CD14-positive monocyte (primary cell): ENCODE measurements at places on chromosomes 13 and 19.
A peak's percentile ranks its signal among the peaks of the same experiment; 100 is the strongest.

DNA sequence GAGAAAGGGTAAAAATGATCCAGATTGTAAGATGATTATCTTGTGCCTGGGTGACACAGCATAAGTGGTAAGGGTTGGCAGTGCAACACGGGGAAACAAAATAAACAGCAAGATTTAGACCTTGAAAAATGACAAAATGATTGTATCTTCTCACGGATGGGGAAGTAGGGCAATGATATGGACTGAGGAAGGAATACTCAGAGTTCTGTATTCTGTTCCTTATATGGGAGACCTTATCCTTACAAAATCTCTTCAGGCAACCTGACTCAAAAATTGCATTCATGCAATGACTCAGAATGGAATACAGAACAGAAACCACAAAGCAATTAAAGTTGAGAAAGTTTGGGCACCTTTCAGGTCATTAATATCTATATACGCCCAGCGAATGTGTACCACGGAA, 149.0 kb downstream of the HS6ST3 start:
- DNase-seq: no peak

DNA sequence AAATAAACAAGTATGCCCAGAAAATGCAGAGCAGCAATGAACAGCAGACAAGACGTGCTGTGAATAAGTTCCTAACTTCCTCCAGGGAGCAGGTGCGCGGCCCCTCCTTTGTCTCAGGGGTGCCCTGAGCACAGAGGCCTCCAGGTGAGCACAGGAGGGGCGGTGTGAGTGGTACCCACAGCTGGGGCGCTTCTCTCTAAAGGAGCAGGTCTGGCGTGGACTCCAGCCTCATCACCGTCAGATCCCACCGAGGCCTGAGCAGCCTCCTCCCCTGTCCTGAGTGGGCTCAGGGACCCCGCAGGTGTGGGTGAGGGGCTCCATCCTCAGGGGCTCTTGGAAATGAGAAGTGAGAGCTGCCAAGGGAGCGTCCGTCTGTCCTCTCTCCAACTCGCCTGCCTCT, 3.2 kb downstream of the LILRA5 start:
- no peak for DNase-seq

DNA sequence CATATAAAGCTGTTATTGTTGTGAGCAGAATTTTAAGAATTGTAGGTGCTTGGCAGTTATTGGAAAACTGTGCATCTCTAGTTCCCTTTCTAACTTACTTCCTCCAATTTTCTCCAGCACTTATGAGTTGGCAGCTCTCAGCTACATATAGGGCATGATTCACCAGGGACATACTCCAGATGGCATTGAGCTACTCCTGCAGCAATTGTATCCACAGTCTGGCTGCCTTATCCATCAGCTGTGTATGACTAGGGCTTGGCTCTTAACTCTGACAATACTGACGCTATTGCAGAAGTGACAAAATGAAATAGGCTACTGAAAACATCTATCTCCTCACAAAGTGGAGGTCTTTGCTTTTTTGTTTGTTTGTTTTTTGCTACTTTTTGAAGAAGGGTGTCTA, 276.7 kb downstream of the POU4F1 start:
- no peak for DNase-seq

- DNase-seq: no peak
These were observed 27.0 kb downstream of the ARID3A start for GRCh38 chr19:952680-953444.

DNA sequence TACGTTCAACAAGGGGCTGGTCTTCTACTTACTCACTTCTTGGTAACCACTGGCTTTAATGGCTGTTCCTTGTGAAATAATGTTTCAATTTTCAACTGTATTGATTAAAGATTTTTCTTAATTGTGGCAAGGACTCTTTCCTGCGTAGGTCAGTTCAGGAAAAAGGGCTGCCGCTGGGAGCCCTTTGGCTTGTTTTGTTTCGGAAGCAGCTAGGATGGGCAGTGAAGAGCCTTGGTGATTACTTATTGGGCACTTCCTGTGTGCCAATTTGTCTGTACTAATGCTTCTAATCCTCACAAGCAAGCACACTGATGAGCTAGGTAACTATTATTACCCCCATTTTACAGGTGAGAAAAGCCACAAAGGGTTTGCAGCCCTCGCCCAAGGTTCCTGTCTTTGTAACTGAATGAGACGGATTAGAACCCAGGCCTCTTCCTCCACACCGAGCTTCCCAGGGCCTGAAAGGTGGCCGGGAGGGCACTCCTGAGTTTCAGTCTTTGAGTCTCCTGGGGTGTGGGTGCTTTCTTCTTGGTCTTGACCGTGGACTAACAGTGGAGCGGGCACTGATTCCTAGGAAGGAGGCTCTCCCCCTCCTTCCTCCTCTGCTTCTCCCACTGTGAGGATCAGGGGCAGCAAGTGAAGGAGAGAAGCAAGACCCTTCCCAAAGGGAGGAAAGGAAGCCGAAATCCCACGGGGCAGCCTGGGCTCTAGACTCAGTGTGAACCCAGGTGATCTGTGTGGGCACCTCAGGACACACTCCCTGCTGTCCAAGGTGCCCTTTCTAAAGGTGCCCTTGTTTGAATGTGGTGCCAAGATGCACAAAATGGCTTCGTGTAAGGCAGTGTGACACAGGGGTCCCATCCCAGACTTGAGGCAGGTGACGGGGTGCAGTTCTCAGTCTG, 3.7 kb downstream of the COL4A2 start:
- DNase-seq: no peak

- DNase-seq: no peak
These were observed 721.9 kb upstream of the SLC10A2 start for GRCh38 chr13:103788061-103788652.

- DNase-seq: no peak
These were observed 34.8 kb downstream of the PCDH17 start for GRCh38 chr13:57666131-57666953.

DNA sequence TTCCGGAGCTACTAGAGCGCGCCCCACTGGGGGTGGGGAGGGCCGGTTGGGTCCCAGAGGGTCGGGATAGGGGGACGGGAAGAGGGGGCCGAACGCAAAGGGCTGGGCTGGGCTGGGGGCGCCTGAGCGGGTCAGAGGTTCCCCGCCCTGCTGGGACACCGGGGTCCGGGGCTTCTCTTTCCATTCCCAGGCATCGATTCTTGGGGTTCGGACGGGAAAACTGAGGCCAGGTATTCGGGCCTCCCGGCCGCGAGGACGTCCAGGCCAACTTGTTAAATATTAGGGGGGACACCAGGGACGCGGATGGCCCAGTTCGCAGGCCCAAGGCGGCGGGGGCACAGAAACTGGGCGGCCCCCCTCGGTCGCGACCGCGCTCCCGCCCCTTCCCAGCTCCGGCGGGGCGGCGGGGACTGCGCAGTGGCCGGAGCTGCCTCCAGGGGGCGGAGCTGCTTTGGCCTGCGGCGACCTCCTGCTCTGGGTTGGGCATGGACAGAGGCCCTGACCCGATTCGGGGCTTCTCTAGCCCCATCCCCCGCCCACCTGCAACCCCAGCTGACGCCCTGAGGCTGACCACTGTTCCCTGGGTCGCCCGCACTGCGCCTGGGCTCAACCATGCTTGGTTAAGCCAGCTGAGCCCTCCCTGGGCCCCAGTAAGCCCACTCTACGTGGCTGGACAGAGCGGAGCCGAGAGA, 1.2 kb upstream of the KLF16 start:
- peak; percentile 67 for DNase-seq

GRCh38 chr13:77338961-77339401, 12.1 kb upstream of the MYCBP2 start:
- DNase-seq: peak; percentile 36

- peak; percentile 99 for DNase-seq
These were observed 129.5 kb downstream of the CYSLTR2 start for GRCh38 chr13:48783181-48783630.

DNA sequence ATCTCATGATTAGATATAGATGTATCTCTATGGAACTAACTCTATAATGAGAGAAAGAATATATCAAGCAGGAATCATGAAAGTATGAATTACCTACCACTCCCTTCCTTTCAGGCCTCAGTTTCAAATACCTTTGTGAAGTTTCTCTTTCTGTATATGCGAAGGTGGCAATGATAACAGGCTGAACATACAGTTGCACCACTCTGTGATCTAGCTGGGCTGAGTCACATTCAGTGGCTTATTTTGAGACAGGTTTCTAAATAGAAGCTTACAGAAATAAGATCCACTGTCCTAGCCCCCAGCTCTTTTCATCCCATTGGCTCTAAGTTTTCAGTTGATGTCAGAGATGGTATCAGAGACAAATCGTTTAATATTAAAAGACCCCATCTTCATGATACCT, 662.0 kb downstream of the SLITRK1 start:
- no peak for DNase-seq

GRCh38 chr13:80054806-80055205, 286.1 kb downstream of the SPRY2 start:
- no peak for DNase-seq

DNA sequence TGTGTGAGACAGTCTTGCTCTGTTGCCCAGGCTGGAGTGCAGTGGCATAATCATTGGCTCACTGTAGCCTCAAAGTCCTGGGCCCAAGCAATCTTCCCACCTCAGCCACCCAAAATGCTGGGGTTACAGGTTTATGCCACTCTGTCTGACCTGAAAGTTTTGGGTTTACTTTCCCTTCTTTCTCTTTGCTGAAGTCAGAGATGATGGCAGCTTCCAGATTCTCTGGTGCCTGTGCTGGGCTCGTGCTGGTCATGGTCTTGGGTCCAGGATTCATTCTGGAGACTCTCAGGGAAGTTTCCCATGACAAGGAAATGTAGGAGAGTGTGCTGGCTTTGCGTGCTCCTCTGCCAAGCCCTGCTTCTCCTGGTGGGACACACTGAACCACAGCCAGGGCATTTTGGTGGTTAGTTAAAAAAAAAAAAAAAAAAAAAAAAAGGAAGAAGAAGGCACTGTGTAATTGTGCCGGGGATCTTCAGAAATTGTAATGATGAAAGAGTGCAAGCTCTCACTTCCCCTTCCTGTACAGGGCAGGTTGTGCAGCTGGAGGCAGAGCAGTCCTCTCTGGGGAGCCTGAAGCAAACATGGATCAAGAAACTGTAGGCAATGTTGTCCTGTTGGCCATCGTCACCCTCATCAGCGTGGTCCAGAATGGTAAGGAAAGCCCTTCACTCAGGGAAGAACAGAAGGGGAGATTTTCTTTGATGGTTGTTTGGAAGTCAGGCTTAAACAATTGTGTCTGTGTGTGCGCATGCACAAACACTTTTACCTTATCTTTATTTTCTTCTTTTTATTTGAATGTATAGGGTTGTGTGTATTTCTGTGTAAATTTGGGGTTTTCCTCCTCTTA, at the start of gene ALOX5AP:
TSS of gene ALOX5AP (plus strand) at position 519 of the 847 bp plus-strand sequence. CDS start at position 582, 63 bp downstream.
- DNase-seq: peak; percentile 93

- DNase-seq: peak; percentile 41
These were observed 8.3 kb downstream of the TNFRSF19 start for GRCh38 chr13:23578411-23579071.

DNA sequence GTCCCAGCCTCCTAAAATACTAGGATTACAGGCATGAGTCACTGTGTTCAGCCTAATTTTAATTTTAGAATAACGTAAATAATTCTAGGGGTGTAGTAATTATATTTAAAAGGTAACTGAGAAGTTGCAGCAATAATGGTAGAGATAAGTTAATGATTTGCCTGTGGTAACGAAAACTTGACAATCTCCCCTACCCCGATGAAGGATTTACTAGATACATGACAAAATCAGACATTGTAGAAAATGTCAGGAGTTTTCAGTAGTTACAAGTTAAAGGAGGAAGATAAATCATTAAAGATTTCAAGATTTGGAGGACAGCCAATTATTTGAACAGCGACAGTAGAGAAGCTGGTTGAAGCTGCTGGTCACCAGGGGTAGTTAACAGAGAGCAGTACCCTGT, 652.2 kb upstream of the PCDH20 start:
- no peak for DNase-seq

DNA sequence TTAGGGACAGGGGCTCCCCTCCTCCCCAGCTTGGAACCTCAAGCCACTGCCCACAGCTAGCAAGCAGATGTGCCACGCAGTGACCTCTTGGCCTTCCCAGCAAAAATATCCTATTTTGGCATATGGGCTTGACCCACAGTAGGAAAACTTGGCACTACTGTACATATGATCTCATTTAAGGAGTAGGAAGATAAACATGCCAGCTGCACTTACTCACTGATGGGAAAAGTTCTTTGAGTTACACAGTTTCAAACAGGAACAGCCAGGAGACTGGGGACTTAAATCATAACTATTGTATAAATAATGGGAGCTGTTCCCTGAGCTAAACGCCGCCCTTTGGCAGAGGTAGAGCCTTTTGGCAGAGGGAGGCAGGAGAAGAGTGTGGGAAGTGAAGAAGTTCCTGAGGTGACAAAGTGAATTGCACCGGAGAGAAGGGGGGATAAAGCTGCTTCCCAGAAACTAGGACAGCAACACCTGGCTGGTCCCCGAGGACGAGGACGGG, 6.1 kb downstream of the SACS start:
- DNase-seq: no peak

DNA sequence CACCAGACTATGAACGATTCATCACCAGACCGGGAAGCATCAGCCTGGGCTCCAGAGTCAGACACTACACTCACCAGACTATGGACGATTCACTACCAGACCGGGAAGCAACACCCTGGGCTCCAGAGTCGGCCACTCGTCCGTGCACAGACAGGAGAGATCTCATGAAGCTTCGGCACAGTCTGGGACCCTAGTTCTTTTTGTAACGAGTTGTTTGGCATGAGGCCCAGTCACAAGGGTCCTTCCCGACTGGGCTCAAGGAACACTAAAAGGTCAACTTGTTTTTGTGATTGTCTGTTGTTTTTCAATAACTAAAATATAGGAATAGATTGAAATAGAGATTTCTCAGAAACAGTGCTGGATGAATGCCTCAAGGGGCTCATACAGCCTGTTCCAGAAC, 1141.6 kb upstream of the MIR17HG start:
- DNase-seq: no peak
